ENCODE measurements at places on chromosomes 3 and 15. TPM values are rescaled to one million over a fixed set of nuclear protein-coding genes. Genes with fewer than 3 reads are reported as not detected.

DNA sequence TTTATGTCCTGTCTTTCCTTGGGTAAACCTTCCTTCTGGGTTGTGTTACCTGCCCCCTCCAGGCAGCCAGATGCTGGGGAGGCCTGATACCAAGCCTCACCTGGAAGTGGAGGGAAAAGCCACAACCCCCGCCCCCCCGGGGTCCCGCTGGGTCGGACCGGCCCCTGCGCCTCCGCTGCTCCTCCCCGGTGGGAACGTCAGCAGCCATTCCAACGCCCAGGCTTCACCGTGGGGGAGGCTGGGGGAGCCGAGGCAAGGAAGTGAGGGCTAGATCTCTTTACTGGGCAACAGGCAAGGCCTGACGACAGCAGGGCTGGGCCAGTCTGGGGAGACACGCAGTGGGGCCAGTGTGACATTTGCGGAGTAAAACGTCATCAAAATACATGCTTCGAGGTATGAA, 53.0 kb upstream of the SNRPA1 start:
- DNase-seq = no peak

DNA sequence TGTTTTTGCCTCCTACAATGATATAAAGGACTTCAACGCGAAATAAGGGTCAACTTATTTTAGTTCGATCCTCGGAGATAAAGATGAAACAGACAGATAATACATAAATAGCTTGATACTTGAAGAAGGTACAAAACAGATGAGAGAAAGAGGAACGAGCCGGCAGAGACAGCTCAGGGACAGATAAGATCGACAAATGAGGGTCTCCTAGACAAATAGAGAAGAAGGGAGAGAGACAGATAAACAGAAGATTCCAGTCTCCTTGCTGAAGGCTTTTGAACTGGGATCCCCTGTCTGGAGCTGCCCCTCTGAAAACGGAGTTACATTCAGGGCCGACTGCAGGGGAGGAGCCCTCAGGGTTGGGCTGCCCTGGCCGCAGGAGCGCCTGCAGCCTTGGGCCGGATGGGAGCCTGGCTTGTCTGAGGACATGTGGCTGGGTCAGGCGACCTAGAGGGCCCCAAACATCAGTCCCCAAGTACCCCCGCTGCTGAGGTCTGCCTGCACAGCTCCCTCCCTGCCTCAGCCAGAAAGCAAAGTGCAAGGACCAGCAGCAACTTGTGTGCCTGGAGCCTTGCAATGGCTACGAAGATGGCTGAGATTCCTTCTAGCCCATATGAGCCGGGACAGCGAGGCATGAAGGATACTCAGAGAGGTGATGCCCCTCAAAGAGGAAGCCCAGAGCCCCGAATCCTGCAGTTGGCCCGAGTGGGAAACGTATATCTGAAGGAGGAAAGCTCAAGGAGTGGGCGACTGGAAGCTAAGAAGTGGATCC, 926 bp upstream of the SKOR1 start:
- no peak for DNase-seq

The CLDN1 gene
- 82.6 TPM for polyA plus RNA-seq

The ADAM10 gene
- 258 TPM for polyA plus RNA-seq

DNA sequence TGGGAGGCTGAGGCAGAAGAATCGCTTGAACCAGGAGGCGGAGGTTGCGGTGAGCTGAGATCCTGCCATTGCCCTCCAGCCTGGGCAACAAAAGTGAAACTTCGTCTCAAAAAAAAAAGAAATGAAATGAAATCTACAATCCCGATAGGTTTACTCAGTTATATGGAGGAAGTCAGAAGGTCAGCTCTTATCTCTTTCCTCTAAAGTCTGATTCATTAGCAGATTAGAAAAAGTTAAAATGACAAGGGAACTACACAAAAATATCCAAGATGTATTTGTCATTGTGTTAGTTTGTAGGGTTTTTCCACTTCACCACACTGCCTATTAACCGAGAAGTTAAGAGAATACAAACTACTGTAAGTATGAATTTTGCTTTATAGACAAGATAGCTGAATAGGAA, 420.6 kb downstream of the SHQ1 start:
- no peak for DNase-seq

DNA sequence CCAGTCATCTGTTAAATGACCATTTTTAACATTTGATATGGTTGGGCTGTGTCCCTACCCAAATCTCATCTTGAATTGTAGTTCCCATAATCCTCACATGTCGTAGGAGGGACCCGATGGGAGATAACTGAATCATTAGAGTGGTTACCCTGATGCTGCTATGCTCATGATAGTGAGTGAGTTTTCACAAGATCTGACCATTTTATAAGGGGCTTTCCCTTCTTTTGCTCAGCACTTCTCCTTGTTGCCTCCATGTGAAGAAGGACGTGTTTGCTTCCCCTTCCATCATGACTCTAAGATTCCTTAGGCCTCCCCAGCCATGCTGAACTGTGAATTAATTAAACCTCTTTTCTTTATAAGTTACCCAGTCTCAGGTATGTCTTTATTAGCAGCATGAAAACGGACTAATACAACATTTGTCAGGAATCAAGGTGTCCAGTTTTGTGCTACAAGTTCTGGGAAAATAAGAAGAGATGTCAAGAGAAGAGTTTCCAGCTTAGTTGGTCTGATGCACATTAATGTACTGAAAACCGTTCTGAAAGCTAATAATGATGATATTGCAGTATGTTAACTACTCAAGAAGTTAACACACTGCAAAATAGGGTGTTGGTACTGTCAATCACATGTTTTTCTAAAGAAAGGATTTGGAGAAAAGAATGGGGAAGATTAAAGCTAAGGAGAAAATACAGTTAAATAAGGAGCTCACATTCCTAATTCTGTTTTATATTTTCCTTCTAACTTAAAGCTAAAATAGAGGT, 67.9 kb downstream of the ATP8B4 start:
- no peak for DNase-seq

GRCh38 chr15:64847876-64848716, 6.4 kb downstream of the PLEKHO2 start:
- DNase-seq = no peak

- no peak for DNase-seq
These were observed 8.2 kb downstream of the HDC start for GRCh38 chr15:50257332-50257731.

GRCh38 chr15:65952391-65953053, 83.2 kb downstream of the RAB11A start:
- peak; percentile 49 for DNase-seq

The CCDC54 gene
- not detected for polyA plus RNA-seq

The RAMAC gene
- polyA plus RNA-seq = 30.9 TPM

GRCh38 chr15:97598353-97598798, 362.1 kb upstream of the ARRDC4 start:
- DNase-seq = no peak

DNA sequence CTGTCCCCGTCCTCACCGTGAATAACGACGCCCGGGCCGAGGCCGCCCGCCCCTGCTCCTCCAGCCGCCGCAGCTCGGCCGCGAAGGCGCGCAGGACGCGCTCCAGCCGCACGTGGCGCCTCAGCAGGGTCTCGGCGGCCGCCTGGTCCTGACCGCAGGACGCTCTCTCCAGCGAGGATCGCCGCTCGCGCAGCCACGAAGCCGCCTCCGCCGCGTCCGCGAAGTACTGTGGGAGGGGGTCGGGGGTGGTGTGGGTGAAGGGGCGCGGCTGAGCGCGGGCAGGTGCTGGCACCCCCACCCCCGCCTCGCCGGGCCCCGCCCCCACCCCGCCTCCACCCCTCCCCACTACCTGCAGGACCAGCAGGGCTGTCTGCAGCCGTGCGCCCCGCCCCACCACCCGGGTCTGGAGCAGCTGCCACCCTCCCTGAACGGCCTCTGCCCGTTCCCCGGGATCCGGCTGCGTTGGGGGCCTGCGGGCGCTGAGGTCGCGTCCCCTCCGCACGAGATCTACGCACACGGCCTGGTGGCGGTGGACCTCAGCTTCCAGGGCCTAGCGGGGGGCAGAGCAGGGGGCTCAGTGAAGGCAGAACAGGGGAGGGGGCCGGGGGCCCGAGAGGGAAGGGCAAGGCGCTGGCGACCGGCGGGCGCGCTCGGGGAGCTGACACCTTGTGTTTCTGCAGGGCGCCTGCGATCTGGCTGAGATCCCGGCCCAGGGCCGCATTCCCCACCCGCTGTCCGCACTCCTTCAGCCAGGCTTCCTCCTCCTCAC, 11.7 kb downstream of the SPTBN5 start:
- DNase-seq = no peak

DNA sequence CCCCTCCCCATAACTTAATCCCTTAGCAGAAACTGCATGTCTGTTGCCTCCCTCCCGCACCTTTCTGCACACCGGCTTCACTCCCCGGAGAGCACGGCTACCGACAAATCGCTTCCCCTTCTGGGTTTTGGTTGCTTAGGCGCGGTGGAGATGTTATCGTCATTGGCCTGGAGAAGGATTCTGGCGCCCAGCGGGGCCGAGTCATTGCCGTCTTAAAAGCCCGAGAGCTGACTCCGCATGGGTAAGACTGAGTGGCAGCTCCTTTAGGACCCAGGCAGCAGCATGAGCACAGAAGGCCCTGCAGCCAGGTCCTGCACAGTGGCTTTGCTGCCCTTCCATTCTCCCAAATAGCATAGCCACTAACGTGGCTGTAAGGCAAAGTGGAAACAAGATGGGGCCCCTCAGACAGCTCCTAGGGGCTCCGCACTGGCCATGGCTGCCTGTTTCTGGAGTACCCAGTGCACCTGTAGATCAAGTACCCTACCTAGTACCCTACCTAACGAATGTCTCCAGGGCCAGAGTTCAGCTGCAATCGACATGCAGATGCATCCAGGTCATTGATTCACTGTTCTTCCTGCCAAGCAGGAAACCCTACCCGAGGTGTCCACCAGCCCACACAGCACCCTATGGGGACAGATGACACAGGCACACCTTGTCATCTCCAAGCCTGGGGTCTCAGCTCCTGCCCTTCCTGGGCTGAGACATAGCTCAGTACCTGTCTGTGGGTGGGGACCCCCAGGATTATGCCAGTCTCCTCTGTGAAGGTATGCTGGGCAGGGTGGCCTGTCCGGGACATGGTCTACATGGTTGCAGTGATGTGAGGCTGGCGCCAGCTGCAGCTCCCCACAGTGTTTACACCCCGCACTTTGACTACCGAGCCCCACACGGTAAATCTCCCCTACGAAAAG, 147.6 kb downstream of the LRRK1 start:
- no peak for DNase-seq

- no peak for DNase-seq
These were observed 106.8 kb upstream of the CDIN1 start for GRCh38 chr15:36472672-36473071.

DNA sequence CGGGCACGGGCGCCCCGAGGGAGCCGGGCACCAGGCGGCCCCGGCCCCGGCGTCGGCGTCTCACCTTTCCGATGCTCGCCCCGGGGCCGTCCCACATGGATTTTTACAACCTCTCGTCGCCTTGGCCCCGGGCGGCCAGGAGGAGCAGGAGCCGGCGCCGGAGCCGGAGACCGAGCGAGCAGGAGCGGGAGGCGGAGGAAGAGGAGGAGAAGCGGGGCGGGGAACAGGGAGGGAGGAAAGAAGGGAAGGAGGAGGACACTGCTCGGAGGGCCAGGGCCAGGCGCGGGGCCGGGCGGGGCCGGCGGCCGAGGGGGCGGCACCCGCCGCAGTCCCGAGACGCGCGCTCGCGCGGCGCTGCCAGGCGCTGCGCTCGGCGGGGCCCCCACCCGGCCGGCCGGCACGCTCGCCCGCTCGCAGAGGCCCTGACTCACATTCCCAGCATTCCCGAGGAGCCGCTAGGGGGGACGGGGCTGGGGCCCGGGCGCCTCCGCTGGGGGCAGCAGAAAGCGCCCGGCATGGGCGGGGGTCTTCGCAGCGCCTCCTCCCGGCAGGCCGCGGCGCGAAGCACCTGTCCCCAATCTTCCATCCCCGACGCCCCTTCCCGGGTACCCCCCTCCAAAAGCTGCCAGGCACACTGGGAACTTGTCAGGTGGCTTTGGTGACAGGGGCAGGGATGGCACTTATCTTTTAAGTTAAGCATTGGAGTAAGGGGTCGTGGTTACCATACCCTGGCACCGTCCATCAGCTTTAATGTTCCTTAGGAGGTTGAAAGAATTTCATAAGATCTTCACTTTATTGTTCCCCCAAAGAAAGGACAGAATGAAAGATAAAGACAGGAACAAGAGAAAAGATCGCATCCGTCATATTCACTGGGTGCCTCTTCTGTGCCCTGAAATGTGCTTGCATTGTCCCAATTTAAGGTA, at the start of gene ERC2:
Gene ERC2, minus strand, starts transcription at position 284 of the 923 bp plus-strand sequence.
- peak; percentile 34 for DNase-seq

- DNase-seq = no peak
These were observed 10.1 kb downstream of the CRTC3 start for GRCh38 chr15:90539789-90540188.

GRCh38 chr15:49610157-49610918, 10.3 kb downstream of the FAM227B start:
- DNase-seq = no peak
